ENCODE measurements at places on chromosomes 3 and 15.

DNA sequence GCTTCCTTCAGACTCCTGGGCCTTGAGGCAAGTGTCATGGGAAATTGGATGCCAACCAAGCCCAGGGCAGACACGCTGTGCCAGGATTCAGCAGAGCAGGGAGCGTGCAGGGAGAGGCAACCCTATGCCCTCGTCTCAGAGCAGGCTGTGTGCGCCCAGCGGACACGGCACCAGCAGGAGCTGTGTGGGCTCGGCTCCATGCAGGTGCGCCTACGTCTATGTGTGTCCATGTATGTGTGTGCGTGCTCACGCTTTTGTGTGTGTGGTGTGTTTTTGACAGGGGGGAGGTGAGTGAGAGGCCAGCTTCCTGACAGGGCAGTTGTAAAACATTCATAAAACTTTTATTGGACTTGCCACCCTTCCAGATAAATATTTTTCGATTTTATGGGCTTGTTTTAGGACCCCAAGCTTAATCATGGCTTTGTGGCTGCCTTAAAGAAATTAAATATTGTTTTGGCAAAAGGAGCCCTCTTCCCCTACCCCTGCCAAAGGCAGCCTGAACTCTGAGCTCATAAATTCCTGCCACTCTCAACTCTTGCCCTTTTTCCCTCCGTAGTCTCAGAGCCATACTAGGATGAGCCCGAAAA, 84.4 kb downstream of the DNAJB8 start:
- peak; percentile 60 for DNase-seq

- DNase-seq, result no peak
Observed at GRCh38 chr3:78660957-78661356, 1106.8 kb downstream of the ROBO1 start.

DNA sequence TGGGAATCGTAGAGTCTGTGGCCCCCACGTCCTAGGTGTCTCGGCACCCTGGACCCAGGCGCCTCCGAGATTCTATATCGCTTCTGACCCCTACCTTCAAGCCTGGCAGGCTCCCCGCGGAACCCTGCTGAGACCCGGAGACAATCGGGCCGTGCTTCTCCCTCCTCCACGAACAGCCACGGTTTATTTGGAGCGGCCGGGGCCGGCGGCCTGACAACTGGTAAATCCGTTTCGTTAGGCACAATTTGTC, 1.4 kb downstream of the GATA2 start:
- DNase-seq, result no peak

- no peak for DNase-seq
Observed at GRCh38 chr3:45832699-45833098, 9.2 kb downstream of the LZTFL1 start.

DNA sequence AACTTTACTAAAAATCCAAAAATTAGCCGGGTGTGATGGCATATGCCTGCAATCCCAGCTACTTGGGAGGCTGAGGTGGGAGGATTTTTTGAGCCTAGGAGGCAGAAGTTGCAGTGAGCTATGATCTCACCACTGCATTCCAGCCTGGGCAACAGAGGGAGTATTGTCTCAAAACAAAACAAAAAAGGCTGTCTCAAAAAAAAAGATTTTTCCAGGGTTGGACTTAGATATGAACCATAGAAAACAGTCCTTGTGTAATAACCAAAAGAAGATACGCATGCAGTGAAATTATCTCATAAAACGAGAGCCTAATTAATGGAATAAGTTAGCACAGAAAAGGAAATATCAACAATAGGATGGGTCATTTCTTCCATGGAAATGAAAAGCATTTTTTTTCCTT, 320.4 kb upstream of the RASGRP1 start:
- no peak for DNase-seq
